ENCODE measurements at places on chromosomes 13 and 19. TPM values are rescaled to one million over a fixed set of nuclear protein-coding genes. Genes with fewer than 3 reads are reported as not detected.
A peak's percentile ranks its signal among the peaks of the same experiment; 100 is the strongest.

The PRTN3 gene
- total RNA-seq: 2.4 TPM

The PALM3 gene
- 40.2 TPM for total RNA-seq

The GPR12 gene
- total RNA-seq: not detected

The FFAR3 gene
- total RNA-seq: not detected

The ZFR2 gene
- 15.8 TPM for total RNA-seq

The IQCN gene
- 0.35 TPM for total RNA-seq

DNA sequence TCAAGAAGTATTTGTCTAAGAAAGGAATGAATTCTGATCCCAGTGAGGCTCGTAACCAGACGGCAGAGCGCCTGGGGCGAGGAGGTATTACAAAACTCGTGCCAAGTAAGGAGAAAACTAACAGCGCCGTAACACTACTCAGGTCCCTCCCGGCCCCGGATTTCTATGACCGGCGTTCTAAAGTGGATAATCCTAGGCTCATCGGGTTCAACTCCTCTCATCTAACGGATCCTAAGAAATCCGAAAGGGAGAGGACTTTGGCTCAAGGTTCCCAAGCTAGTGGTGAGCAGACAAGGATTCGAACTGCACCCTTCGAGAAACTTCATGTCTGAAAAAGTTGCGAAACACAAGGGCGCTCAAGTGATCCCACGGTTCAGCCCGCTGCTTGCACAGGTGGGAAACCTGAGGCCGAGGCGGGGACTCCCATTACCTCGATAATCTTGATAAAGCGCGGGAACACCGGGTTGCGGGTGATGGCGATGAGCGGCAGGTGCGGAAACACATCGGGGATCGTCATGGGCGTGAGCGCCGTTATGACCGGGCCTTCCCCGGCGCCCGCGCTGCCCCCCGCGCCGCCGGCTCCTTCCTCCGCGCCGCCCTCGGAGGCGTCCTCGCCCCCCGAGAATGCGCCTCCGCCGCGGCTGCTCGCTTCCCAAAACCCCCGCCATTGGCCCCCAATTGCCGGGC, 529 bp downstream of the LONP1 start:
- peak; percentile 42 for DNase-seq

DNA sequence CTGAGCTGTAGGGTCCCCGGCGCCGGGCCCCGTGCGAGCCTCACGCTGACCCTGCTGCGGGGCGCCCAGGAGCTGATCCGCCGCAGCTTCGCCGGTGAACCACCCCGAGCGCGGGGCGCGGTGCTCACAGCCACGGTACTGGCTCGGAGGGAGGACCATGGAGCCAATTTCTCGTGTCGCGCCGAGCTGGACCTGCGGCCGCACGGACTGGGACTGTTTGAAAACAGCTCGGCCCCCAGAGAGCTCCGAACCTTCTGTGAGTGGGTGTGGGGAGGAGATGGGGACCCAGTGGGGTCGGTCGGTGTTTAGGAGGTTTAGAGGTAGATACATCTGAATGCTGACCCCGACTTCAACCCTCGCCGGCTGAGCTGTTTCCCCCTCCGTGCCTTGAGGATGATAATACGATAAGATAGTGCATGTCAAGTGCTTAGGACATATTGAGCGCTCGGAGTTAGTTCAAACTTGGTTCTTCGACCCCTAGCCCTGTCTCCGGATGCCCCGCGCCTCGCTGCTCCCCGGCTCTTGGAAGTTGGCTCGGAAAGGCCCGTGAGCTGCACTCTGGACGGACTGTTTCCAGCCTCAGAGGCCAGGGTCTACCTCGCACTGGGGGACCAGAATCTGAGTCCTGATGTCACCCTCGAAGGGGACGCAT, 1.9 kb downstream of the ICAM5 start:
- DNase-seq: no peak

DNA sequence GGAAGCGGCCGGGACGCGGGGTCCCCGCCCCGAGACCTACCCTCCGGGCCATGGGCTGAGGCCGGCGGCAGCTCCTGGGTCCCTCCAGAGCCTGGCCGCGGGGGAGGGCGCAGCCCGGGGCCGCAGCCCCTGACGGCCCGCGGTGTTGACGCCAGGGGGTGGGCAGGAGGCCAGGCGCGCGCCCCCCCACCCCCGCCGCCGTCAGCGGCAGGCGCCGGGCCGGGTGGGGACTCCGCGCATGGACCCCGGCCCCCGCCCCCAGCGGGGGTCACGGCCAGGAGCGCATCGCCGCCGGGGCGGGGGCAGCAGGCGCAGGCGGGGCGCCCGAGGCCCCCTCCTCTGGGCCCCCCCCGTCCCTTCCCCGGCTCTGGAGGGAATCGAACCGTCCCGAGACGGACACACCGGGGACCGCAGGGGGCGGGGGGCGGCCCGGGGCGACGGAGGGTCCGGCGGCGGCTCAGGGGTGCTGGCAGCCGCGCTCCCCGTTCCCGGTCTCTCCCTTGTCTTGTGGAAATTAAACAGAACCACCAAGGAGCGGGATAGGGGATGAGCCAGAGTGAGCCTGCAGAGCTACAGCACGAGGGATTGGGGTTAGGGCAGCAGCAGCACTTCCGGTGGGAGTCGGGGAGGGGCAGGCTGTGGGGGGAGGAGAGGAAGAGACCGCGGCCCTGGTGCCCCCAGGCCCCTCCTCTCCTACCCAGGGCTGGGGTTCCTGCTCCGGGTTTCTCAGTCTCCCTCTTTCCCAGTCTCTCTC, at the start of gene MEIS3:
MEIS3 (minus strand) TSS at position 498 of the 754 bp plus-strand sequence; CDS start at position 52, 446 bp downstream.
- peak; percentile 43 for DNase-seq

DNA sequence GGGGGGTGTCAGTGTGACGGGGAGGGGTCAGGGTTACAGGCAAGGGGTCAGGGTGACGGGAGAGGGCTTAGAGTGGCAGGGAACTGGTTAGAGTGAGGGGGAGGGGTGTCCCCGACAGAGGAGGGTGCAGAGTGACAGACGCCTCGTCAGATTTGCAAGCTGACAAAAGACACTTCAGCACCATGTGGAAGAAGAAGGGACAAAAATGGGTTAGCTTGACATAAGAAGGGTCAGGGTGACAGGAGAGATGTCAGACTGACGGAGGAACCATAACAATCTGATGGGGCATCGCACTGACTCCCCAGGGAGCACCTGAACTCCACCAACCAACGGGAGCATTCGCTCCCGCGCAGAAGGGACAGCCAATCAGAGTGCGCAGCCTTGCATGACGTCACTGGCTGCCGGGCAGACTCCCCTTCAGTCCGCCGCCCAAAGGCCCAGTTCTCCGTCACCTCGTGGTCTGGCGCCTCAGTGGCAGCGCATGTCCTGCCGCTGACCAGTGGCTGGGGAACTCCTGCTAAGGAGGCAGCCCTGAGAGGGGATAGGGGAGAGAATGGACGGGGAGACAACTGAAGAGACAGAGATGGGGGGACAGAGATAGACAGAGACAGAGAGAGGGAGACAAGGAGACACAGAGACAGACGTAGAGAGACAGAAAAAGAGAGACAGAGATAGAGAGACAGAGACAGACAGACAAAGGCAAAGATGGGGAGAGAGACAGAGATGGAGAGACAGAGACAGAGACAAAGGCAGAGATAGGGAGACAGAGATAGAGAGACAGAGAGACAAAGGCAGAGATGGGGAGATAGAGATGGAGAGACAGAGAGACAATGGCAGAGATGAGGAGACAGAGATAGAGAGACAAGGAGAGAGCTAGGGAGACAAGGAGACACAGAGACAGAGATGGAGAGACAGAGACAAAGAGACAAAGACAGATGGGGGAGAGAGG, 30.2 kb downstream of the C19orf81 start:
- peak; percentile 86 for DNase-seq

- DNase-seq: peak; percentile 73
Observed at GRCh38 chr13:27171244-27171826, at the start of gene USP12. Gene USP12 (minus strand): TSS chr13:27171811. CDS start chr13:27171639, 172 bp downstream.

DNA sequence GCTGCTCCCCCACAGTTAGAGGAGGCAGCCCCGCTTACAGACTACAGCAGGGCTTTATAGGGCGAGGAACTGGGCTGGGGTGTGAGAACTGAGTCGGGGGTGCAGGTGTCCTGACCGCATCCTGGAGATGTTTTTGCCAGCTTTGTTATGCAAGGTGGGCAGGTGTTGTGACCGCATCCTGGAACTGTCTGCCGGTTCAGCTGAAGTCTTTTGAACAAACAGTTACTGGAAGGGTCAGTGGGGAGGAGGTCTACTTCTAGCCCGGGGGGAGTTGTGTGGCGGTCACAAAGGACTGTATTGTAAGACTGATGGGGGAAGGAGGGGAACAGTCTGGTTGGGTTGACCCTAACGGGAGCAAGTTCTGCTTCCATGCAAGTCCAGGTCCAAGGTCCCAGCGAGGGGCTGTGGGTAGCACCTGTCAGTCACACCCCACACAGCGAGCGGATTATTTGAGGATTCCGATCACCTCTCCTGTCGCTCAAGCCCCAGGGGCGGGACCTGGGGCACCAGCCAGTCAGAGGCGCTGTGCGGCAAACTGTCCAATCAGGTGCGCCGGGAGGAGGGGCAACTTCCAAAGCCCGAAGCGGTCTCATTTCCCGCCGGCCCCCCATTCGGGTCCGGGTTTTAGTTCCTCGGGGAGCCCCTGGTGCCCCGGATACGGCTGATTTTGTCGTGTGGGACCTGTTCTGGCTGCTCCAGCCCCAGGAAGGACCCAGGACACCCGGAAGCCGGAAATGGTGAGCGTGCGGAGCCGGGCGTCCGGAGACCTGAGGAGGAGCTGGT, at the start of gene ZNF101:
ZNF101 (plus strand) TSS at position 610 of the 783 bp plus-strand sequence; CDS start at position 735, 125 bp downstream.
- DNase-seq: peak; percentile 99

GRCh38 chr13:86665842-86666241, 866.6 kb upstream of the SLITRK6 start:
- no peak for DNase-seq

DNA sequence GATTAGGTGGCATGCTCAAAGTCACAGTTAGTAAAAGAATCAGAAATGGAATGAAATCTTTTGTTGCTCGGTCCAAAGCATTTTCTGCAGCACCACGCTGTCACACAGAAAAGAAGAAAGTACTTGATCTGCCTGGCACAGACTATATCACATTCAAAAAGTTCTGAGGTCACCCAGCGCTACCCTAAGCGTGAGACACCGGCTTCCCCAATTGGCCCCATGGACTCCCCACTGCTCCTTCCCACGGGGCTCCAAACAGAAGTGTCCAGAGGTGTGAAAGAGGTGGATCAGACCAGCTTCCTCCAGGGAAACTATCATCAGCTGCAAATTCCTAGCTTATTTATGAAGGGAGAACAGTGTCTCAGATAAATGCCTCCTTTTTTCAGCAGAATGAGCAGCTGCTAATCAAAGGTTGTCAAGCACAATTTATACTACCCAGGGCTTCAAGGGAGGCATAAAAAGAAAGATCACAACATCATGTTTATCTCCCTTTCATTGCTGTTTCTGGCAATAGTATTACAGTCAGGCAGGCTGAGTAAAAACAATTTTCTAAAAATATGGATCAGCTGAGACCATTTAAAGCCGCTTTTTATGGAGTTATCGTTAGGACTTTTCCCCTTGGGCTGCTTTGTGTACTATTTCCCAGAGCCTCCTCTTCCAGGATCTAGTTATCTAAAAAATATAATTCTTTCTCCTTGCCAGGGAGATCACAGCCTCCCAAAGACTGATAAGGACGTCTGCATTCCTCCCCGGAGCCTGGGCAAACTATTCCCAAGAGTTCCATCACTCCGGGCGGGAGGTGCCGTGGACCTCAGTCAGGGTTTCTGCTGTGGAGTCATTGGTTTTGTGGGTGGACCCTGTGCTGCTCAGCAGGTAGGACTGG, 208.0 kb downstream of the LHFPL6 start:
- DNase-seq: no peak

GRCh38 chr19:49512970-49513745, 697 bp downstream of the FCGRT start:
- DNase-seq: peak; percentile 88

DNA sequence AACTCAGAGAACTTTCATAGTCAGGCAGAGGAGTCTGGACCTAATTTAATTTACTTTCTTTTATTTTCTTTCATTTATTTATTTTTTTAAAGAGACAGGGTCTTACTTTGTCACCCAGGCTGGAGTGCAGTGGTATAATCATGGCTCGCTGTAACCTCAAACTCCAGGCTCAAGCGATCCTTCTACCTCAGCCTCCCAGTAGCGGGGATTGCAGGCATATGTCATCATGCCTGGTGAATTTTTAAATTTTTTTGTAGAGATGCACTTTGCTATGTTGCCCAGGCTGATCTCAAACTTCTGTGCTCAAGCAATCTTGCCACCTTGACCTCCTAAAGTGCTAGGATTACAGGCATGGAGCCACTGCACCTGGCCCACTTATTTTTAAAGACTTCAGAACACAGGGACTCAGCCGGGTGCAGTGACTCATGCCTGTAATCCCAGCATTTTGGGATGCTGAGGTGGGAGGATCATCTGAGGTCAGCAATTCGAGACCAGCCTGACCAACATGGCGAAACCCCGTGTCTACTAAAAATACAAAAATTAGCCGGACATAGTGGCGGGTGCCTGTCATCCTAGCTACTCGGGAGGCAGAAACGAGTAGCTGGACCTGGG, 50.6 kb downstream of the KLF5 start:
- DNase-seq: no peak

DNA sequence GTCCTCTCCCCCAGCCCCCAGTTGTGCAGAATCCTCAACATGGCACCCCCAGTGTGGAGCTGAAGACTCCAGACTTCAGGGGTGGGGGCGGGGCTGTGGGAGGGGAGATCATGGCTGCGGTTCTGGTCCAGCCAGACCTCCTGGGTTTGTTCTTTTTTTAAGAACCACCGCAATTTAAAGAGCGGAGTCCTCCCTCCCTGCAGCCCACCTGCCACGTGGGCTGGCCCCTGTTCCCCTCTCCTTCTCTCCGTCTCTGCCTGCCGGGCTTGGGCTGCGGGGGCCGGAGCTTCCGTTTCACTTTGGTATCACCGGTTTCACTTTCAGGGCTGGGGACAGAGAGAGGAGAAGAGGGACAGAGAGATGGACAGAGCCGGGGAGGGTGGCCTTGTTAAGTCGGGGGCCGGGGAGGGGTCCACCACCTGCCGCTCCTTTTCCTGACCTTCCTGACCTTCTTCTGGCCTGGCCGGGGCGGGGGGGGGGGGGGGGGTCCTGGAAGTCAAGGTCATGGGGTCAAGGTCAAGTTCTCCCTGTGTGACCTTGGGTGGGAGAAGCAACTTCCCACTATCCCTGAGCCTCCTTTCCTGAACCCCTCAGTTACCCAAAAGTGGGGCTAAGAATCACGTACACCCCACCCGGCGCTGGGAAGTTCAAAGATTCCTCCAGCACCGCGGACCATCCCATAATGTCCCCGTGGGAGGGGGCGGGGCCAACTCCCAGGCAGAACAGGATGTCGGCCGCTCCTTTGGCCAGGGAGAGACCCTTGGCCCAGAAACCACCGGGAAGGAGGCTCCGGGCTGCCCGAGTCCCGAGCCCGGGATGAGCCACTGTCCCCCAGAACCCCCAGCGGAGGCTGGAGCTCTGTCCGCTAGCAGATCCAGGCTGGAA, 11.3 kb upstream of the ZBTB7A start:
- peak; percentile 69 for DNase-seq

DNA sequence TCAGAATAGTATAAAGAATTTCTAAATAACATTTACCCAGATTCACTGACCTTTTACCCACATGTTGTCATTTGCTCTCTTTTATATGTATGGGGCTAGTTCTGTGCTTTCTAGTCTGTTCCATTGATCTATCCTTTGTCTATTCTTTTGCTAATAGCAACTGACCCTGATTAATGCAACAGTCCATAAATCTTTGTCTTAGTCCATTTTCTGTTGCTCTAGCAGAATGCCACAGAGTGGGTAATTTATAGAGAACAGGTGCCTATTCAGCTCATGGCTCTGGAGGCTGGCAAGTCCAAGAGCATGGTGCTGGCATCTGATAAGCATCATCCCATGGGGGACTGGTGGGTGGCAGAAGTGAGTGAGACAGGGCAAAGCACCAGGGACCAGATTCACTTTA, 52.1 kb downstream of the LHFPL6 start:
- DNase-seq: no peak

GRCh38 chr13:109233293-109233692, 553.1 kb downstream of the IRS2 start:
- no peak for DNase-seq

Data from GM23338 (cell line).